ENCODE measurements at places on chromosomes 12 and 14.

- no peak for DNase-seq
Observed at GRCh38 chr12:109706747-109707469, 6.7 kb upstream of the FAM222A start.

- DNase-seq: no peak
Observed at GRCh38 chr14:65239938-65240296, 137.6 kb upstream of the MAX start.

DNA sequence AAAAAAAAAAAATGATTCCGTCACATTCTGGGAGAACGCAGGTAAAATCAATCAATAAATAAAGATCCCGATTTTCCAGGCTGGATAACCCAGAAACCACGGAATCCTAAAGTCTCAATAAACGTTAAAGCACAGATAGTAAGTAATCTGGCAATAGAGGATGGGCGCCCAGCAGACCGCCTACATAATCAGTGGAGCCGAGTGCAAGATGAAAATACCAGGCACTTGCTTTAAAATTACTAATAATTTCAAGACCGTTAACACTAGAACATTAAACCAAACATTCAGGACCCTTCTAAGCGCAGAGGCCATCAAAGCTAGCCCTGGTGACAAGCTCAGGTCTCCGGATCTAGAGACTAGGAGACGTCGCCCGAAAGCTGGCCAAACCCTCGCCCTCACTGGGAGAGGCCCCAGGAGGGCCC lies 1.2 kb upstream of the DCAF11 start:
- DNase-seq: no peak

DNA sequence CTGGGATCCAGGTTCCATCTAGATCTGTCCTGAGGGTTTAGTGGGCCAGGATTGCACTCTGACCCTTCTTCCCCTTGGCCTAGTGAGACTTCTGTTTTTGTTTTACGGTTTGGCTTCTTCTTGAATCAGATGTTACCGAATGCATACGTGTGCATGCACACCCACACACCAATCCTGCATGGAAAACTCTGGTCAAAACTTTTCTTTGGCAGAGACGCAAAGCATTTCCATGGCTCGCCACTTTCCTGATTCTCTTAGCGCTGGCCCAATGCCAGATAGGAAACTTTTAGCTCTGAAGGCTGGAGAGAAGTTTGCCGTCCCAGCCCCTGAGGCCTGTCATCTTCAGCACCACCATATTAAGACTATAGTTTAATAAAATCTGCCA lies 67.4 kb upstream of the ACTN1 start:
- DNase-seq: no peak
